Hindlimb muscle (tissue), 1 donor: ENCODE measurements at places on chromosomes 13 and 19. TPM values are rescaled to one million over a fixed set of nuclear protein-coding genes. Genes with fewer than 3 reads are reported as not detected.

- no peak for DNase-seq
Observed at GRCh38 chr13:77456271-77456670, 79.2 kb upstream of the SCEL start.

GRCh38 chr19:18488403-18488723 lies 33.5 kb downstream of the ELL start:
- DNase-seq, result no peak

GRCh38 chr13:100022798-100023197 lies 41.2 kb downstream of the ZIC2 start:
- DNase-seq, result no peak

Gene LIM2
- not detected for polyA plus RNA-seq

GRCh38 chr13:30016398-30016797 lies 166.0 kb upstream of the UBL3 start:
- no peak for DNase-seq

DNA sequence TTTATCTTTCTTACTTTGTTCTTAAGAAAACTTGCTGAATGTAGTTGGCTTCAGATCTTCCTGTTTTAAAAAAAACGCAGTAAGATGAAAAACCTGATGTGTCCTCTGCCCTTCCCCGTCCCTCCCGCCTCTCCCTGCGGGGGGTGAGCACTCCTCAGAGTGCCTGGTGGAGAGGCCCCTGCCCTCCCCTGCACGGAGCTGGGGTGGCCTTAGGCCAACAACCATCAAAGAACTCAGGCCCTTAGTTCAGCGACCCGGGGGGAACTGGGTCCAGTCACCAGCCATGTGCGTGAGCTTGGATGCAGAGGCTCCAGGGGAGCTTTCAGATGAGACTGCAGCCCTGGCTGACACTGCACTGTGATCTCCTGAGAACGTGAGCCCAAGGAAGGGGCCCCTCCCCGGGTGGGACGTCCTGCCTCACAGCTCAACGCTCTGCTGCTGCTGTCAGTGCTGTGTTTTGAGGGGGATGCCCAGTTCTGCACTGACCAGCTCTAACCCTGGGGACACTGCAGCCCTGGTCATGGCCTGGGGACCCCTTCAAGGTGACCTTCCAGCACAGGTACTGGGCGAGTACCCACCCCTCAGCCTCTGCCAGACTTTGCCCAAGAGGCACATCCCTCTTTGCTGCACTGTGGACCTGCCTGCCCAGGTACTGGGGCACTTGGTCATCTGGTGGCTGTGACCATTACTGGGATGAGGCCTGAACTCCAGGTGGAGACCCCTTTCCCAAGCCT lies 42.7 kb downstream of the ANKRD10 start:
- no peak for DNase-seq

DNA sequence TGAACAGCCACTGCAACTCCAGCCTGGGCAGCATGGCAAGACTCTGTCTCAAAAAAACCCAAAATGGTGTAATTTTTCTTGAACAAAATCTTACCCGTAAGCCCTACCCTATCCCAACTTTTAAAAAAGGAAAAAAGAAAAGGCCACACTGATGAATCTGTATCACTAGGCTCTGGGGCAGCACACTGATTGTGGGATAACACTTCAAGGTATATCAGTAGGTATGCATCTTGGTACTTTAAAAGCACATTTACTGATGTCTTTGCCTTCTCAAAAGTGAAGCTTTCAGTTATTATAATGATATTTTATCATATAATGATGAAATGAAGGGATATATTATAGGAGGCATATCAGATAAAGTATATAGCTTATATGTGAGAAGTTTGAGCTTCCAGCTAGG lies 24.3 kb downstream of the ZNF112 start:
- DNase-seq, result no peak
